ENCODE measurements at places on chromosomes 12 and 14.

DNA sequence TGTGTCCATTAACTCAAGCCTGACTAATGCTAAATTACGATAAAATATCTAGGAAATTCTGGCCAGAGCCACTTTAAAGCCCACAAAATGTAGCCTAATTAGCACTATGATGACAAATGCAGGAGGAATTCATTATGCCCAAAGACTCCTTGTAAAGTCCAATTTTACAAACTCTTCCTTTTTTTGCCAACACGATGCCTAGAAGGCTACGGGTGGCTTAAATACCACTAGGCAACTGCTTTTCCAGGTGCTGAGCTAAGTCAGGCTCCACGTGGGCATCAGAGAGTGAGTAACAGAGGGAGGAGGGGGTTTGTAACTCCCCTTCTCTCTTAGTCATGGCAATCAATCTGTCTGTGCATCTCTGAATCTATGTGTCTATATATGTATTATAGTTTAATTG, 172.4 kb upstream of the NTF3 start:
- no peak for DNase-seq

DNA sequence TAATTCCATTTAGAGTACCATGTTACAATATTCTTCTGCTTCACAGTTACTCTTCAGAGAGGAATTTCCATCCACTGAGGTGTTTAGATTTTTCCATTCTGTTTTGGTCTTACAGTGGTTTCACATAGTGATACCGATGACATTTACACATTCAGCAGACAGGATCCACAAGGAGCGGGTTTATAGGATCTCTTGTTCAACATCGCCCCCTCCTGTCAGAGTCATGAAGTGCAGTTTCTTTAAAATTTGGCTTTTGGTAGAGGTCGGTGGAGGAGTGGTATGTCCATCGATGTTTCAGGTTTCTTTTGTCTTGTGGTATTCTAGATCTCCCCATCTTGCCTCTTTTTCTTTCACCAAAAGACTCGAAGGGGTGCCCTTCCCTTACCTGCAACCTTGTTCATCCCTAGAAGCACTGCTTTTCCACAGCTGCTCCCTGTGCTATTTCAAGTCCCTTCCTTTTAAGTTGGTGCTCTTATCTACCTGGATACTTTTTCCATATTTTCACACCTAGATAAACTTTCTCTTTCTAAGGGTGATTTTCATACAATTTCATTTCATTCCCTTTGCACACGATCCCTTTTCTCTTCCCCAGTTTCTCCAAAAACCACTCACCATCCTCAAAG, 181.3 kb downstream of the ITPR2 start:
- DNase-seq = no peak

DNA sequence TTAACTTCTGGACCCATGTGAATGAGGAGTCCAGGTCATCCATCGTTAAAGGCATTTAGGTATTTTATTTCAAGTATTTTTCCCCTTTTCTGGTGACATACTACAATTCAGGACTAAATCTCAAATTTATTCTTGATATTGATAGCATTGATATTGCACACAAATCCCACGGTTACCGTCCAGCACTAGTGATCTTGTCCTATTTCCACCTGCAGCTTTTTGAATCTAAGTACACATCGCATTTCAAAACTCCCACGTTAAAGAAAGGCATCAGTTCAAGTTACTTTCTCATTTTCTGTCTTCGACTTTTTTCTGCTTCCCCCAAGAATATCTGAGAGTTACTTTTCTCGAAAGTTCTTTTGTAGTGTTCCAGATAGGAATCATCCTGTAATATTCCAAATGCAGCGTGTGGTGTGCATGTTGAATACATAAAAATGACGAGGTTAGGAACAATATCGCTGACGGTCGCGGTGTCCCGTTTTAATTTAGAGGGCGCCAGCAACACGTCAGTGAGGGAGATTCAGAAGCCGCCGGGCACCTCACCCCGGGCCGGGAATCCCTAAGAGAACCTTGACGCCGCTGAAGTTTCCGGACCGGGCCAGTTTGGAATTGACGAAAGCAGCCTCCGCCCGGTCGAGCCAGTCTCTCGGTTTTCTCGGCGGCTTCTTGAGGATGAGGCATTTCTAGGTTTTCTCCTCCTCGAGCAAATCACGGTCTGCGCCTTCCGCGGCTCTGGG, 569 bp upstream of the RGS6 start:
- DNase-seq = no peak

- no peak for DNase-seq
Observed at GRCh38 chr14:71141701-71142374, 234.6 kb downstream of the PCNX1 start.

- no peak for DNase-seq
Observed at GRCh38 chr12:112170971-112171596, 45.7 kb downstream of the TRAFD1 start.

- no peak for DNase-seq
Observed at GRCh38 chr12:76057326-76057725, 25.8 kb upstream of the PHLDA1 start.

DNA sequence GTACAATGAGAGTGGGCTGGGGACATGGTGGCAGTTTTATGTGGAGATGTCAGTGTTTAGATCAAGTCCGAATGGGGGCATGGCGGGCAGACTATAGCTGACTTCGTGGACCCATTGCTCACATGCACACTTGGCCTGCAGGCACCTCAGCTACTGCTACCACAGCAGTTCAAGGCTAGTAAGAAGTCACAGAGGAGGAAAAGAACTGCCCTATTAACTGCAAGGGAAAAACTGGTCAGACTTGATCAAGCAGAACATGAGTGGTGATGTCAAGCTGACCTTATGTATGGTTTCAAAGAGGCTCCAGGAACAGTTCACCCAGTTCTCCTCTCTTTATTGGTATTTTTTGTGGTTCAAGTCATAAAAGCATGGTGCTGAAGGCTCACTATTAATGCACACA, 30.2 kb upstream of the FRS2 start:
- no peak for DNase-seq

DNA sequence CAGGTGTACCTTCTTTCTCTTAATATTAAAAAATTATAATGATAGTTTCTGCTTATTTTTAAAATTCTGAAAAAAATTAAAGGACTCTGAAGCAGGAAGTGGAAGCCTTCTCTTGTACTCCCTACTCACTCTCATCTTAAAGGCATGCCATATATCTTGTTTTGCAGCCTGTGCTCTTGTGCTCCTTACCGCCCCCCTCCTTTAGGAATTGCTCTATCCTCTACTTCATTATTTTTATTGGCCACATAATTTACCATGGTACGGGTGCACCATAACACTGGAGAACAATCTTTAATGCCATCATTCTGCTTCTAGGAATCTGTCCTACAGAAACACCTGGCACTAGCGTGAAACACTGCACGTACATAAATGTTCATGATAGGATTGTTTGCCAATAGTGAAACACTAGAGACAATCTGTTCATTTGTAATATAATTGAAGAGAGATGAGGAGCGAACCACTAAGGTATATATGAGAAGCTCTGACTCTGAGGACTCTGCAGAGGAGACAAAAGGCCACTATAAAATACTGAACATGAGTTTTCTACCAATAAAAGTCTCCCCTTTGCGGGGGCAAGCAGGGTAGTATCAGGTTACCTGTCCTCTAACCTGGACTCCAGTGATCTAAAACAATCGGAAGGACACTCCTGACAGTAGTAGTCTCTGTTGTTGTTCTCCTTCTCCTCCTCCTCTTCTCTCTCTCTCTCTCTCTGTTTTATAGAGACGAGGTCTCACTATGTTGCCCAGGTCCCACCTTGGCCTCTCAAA, 6.3 kb upstream of the NYNRIN start:
- no peak for DNase-seq

DNA sequence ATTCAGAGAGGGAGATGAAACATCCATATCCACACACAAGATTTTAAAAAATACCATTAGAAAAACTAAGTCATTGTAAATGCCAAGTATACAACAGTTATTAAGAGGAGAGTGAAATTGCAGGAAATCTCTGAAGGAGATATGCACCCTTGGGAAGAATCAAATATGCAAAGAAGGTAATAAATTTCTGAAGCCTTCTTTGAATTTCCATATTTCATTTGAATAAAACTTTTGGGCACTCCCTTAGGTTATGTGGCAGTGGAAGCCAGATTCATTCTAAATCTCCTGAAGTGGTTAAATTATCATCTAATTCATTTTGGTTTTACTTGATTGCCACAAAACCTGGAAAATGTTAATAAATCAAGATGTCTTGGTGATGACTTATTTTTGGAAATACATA, 138.9 kb upstream of the CLEC14A start:
- no peak for DNase-seq

GRCh38 chr14:21093769-21094681, 4.4 kb downstream of the ZNF219 start:
- peak; percentile 52 for DNase-seq

DNA sequence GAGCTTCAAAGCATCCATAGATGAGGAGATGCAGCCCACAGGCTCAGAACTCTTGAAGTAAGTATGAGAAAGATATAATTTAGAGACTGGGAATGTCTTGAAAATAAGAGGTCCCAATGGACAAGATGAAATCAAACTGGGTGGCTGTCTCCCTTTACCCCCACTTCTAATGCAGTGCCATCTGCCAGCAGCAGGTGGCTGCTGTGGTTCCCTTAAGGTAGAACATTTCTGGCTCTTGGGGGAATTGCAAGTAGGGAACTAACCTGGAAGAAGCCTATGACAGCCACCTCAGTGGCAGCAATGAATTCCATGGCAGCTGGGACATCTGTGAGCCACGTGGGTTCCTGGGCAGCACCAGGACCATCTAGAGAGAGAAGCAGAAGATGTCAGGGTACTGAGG, 648 bp downstream of the ERP27 start:
- DNase-seq = no peak

DNA sequence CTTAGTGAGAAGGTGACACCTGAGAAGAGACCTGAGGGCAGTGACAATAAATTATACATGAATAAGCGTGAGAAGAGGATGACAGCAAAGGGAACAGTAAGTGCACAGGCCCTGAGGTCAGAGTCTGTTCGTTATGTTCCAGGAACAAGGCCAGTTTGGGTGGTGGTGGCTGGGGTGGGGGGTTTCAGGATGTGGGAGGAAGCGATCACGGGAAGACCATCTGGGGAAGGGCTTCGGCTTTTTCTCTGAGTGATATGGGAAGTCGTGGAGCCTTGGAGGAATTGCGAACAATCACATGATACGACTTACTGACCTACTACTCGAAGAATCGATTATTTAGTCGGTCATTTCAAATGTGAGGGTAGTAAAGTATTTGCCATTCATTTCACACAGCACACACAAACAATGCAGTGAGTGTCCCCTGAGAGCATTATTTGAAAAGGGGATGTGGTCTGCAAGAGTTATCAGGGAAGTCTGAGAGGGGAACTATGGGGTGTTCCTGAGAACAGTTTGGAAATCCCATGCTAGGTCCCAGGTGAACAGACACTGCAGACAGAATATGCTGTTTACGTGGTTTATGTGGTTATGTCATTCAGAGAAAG, 94.7 kb downstream of the SLC38A1 start:
- DNase-seq = no peak

GRCh38 chr14:101065696-101066694, 162.5 kb upstream of the RTL1 start:
- DNase-seq = no peak

- DNase-seq = no peak
Observed at GRCh38 chr14:55518391-55518790, 61.6 kb upstream of the KTN1 start.

- DNase-seq = peak; percentile 84
Observed at GRCh38 chr12:51183816-51184215, 10.9 kb upstream of the TFCP2 start.

- DNase-seq = no peak
Observed at GRCh38 chr12:117158911-117159553, 31.2 kb downstream of the FBXO21 start.

DNA sequence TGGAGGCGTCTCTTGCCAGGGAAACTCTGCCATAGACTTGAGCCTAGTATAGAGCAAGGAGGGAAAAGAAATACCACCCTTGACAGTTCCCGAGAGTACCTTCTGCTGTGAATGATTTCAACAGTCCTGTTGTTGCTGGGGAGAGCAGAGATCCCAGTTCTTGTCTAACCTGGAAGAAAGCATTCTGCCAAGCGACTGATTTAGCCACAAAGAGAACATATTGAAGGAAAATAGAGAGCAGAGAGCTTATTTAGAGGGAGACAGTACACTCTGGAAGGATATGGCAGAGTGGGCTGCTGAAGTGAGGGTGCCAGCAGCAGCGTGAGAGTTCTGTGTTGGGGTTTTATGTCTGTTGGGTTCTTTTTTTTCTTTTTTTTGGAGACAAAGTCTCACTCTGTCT, 966.9 kb upstream of the TMEM132C start:
- DNase-seq = no peak

- DNase-seq = no peak
Observed at GRCh38 chr12:26717757-26718156, 115.2 kb downstream of the ITPR2 start.

DNA sequence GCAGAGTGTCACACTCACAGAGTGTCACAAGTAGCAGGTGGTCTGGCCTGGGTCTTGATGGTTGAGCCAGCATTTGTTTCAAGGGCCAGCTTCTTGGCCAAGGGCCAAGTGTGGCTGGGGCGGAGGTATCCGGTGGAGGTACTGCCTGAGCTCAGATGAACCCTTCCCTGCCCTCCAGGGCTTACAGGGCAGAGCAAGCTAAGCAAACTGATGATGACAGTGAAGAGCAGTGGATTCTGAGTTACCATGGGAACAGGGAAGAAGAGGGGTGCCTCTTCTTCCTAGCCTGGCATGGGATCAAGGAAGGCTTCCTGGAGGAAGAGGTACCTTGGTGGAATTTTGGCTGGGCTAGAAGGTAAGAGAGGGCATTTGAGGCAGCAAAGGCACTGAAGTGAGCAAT, 35.7 kb downstream of the MVK start:
- peak; percentile 6 for DNase-seq

DNA sequence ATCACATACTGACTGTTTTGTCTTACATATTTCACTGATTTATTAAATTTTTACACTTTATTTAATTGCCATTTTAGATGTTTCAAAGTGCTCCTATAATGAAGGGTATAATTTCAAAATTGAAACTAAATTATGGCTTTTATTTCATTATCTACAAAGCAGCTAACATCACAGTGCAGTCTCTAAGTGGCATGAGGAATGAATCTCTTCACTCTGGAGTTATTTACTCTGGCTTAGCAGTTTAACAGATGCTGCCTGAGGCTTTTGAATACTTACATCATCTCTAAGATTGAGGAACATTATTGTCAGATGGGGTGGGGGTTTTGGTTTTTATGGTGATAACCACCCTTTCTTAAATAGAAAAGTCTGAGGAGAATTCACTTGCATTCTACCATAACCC, 386.4 kb downstream of the TRHDE start:
- no peak for DNase-seq

- DNase-seq = no peak
Observed at GRCh38 chr12:12537421-12537820, 25.2 kb downstream of the DUSP16 start.

- peak; percentile 55 for DNase-seq
Observed at GRCh38 chr14:77301103-77301502, 19.6 kb downstream of the POMT2 start.

GRCh38 chr14:103593577-103593976, 30.8 kb downstream of the COA8 start:
- DNase-seq = no peak

- no peak for DNase-seq
Observed at GRCh38 chr14:103547455-103547940, 15.0 kb downstream of the BAG5 start.

- DNase-seq = no peak
Observed at GRCh38 chr14:104342435-104343293, 204.3 kb downstream of the KIF26A start.

- DNase-seq = no peak
Observed at GRCh38 chr12:29102741-29103140, 46.3 kb upstream of the FAR2 start.

GRCh38 chr12:63396135-63396534, 245.1 kb upstream of the AVPR1A start:
- no peak for DNase-seq

Measured in NCI-H1092 (cell line).